ENCODE measurements at places on chromosomes 7 and 10.
A peak's percentile ranks its signal among the peaks of the same experiment; 100 is the strongest.

- ATAC-seq = no peak
These were observed 79.0 kb downstream of the HIPK2 start for GRCh38 chr7:139698844-139699243.

GRCh38 chr7:34181271-34181958, 276.1 kb downstream of the BMPER start:
- no peak for ATAC-seq

DNA sequence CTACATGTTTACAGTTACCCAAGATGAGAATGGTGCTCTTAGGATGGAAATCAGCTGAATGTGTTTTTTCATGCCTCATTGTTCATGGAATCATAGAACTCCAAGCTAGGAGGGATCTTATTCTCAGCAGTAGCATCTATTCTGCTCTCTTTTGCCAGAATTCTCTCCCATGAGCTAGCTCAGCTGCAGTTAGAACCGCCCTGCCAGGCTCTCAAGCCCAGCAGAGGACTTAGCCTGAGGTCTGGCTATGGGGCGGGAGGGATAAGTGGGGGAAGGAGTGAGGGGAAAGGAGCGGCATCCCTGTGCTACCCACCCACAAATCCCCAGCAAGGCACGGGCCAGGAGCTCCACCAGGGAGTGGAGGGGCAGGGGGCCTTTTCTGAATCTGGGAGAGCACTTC, 120.7 kb upstream of the PLXNA4 start:
- ATAC-seq = no peak

DNA sequence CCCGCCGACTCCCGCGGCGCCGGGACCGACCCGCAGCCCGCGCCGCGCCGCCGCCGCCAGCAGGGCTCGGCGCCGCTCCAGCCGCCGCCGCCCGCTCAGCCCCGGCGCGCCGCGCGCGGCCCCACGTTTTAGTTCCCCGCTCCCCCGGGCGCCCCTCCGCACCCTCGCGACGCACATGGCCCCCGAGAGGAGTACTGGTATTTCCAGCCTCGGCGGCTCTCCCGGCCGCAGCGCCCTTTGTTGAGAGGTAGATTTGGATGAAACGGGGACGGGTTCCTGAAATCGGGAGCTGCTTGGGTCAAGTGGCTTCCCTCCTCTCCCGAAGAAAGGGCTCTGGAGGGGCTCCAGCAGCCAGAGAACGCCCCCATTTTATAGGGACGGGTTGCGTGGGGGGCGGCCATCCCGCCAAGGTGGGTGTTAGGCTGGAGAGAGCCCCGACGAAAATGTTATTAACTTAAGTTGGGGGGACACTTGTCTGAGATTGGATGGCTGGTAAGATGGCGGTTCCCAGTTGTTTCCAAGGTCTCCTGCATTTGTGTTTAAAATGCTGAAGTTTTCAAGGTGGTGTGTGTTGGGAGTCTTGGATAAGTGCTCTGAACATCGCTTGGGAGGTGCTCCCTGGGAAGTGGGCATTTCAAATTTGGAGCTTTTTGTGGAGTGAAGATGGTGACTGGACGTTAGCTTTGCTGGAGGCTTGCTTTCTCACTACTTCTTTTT, 1.2 kb downstream of the BMI1 start:
- peak; percentile 9 for ATAC-seq

DNA sequence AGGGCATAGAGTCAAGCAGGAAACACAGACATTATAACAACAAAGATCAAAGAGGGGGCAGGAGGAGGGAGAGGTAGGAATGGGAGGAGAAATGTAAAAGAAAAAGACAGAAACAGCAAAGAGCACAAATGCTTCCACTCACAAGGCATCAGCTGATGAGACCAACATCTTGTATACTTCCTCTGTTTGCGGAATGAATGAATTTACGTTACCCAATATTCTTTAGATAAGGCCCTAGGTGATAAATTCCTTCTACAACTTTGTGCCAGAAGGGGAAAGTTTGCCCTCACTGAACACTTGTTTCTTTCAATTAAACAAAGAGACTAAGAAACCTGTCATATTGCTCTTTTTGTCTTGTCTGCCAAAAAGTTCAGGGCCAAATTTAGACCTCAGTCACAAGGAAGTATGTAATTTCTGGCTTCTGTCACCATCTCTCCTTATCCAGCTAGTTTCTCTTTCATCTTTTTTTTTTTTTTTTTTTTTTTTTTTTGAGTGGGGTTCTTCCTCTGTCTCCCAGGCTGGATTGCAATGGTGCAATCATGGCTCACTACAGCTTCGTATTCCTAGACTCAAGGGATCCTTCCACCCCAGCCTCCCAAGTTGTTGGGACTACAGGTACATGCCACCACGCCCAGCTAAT, 116.4 kb upstream of the NANOS1 start:
- ATAC-seq = no peak

GRCh38 chr10:33015761-33016547, 57.9 kb upstream of the ITGB1 start:
- no peak for ATAC-seq

DNA sequence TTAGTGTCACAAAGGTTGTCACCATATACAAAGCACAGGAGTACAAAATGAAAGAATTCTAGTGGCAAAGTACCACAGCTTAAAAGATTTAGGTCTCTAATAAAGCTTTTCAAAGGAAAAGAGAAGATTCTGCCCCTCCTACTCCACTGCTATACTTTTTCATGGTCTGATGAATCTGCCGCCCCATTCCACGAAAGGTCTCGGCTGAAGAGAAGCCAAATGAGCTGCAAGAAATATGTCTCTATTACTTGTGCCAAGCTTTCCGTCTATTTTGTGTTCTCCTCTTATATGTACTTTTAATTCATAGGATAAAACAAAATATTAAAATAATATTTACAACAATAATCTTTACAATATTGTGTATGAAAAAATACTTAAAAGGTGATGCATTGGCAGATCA, 222.6 kb downstream of the ANK3 start:
- ATAC-seq = no peak

- peak; percentile 95 for ATAC-seq
These were observed 122.2 kb upstream of the SP4 start for GRCh38 chr7:21305455-21306235.

- no peak for ATAC-seq
These were observed 61.3 kb downstream of the COA1 start for GRCh38 chr7:43668035-43668434.

DNA sequence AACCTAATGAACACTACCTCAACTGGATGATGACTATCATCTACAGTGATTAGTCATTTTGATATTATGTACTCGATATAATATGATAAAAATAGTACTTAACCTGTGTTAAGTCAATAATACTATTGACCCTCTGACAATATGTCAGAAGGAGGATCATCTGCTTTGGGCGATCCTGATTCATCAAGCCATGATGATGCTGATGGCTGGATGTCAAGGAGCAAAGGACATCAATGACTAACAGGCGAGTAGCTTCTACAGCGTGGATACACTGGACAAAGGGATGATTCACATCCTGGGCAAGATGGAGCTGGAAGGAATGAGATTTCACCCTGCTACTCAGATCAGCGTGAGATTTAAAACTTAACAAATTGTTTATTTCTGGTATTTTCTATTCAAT, 94.4 kb upstream of the SKAP2 start:
- no peak for ATAC-seq

DNA sequence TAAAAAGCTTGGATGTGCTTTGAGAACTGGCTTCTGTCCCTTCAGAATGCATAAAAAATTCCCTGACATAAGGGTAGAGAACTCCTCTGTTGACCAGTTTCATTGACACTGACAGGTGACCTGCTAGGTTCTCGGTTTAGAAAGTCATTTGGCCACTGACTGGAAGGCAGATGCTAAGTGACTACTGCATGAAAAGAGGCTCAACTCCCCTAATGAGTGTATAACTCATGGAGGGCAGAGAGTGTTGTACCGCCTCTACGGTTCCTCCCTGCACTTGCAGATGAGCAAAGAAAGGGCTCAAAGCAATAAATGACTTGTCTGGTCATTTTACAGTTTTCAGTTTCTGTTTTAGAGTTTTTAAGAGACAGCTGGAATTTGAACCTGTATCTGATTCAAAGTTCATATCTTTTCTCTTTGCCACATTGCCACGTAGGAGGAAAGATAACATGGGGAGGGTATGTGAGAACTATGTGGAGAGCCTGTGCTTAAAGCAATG, 2.9 kb upstream of the FGL2 start:
- ATAC-seq = peak; percentile 57

DNA sequence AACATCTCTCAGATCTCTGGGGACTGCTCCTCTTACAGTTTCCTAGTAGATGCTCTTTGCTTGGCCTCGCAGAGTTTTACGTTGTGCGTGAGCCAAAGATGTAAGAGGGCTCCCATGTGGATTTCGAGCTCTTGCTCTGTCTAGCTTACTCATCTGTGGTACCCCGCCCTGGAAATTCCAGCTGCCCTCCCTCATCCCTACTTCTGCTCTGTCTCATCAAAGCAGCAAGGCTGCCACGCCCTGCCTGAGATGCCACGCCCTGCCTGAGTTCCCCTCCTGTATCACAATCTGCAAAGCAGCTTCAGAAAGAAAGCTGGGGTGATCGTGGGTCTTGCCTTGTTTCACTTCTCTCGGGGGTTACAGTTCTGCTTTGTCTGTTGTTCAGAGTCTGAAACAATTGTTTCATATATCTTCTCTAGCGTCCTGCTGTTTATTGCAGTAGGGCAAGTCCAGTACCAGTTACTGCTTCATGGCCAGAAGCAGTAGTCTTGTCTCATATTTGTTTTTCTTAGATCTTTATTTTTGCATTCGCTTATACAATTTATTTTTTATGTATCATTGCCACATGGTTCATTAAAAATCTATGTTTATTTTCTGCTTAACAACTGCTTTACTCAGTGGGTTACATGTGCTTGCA, 36.1 kb upstream of the CCNY start:
- peak; percentile 41 for ATAC-seq

DNA sequence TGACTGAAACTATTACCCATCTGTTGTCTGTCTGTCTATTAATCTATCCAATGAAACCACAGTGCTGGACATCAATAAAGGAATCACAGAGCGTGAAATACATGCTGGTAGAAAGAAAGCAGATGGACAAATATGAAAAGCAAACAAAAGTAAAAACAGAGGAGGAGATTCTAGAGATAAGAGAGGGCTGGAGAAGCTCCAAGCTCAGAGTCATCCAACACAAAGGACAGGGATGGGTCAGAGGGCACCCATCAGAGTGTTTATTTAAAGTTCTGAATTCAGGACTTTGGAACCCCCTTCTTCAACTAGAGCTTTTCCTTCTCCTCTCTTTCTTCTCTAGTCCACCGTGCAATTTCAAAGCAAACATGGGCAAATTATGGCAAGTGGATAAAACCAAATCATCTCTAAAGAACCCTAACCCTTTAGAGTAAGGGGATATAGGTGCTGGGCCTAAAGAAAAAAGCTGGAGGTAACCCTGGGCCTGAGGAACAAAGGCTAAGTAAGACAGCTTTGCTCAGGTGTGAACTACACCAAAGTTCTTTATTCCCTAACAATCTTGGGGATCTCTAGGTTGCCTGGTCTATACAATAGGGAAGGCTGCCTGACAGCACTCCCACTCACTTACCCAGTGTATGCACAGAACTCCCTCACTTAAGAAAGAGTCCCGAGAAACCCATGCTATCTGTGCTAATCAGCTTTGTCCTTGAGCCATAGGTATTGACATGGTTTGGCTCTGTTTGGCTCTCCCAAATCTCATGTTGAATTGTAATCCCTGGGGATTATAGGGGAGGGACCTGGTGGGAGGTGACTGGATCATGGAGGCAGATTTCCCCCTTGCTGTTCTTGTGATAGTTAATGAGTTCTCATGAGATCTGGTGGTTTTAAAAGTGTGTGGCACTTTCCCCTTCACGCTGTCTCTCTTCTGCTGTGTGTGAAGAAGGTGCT, 97.0 kb downstream of the BAMBI start:
- ATAC-seq = no peak
